ENCODE measurements at places on chromosomes 1 and 21.

- DNase-seq, result no peak
These were observed 64.9 kb downstream of the TAS1R2 start for GRCh38 chr1:18794561-18794960.

- peak; percentile 54 for DNase-seq
These were observed 717 bp upstream of the BATF3 start for GRCh38 chr1:212700223-212700891.

DNA sequence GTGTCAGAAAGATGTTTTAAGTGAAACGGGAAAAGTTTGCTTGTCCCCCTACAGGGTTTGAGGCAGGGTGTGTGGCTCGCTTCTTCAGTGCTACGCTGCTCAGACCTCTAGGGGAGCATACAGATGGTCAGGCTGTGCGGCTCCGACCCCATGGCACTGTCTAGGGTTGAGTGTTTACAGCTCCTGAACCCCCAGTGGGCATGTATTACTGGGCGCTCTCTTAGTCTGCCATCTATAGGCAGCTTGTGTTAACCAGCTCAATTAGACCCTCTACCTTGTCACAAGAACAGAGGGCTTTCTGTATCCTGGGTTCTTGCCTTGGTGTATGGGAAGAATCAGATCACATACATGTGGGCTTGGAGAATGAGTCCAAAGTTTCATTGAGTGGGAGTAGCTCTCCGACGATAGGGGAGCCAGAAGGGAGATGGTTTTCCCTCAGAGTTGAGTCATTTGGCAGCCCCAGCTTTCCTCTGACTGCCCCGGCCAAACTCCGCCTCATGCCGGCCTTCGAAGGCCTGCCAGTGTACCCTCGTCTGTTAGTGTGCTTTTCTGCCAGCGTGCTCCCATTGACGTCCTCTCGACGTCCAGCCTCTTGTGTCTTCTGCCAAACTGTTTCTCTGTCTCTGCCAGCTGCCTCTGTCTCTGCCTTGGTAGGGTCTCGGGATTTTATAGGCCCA lies 38.6 kb upstream of the ADGRL4 start:
- no peak for DNase-seq

DNA sequence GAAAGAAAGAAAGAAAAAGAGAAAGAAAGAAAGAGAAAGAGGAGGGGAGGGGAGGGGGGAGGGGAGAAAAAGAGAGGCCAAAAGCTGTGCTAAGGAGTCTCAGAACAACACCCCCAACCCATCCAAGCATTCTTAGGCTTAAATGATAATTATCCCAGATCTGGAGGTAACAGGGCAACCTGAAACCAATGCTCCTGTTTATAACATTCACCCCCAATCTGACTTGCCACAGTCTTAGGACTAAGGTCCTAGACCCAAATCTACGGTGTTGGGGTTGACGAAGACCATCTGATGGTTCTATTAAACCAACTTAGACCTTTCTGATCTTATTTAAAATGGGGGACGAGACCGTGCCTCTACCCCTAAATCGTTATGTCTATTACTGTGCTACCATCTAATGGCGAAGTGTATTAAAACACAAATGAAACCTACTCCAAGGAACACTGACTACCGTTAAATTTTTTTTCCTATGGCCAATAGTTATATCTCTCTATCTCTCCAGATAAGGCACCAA lies 119.3 kb upstream of the CDC42BPA start:
- DNase-seq, result no peak

DNA sequence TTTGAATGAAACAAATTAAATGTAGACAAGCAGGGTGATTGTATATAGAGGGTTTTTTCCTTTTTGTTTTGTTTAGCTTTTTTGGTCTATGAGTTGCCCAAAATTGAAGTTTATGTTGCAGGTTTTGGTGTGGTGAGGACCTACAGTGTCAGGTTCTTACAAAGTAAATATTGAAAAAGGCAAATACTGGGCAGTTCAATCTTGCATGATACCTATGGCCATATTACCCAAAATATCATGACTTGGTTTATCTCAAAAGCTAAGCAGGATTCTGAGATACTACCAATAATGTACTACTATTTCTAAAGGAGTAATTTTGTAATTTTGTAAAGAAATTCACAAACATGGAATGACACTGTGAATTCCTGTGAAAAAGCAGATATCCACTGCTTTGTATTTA lies 1.8 kb downstream of the DNAJB4 start:
- no peak for DNase-seq

DNA sequence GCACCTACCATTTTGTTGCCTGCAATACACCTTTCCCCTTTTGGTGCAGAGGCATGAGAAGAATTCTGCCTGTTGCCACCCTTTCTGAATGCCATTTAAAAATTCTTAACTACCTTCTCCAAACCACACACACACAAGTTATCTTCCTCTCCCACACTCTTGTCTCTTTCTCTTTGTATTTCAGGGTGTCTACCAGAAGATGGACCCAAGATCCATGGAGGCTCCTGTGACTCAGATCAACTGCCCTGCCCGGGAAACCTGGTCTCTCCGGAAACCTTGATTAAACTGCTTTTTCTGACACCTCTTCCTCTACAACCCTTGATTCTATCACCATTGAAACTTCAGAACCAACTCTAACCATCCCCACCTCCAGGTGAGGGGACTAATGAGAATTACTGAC lies 2.4 kb upstream of the TARS2 start:
- no peak for DNase-seq

GRCh38 chr1:71046891-71047634 lies 553 bp downstream of the PTGER3 start:
- DNase-seq, result no peak

- DNase-seq, result no peak
These were observed 22.0 kb downstream of the LYPD8 start for GRCh38 chr1:248733566-248733965.

DNA sequence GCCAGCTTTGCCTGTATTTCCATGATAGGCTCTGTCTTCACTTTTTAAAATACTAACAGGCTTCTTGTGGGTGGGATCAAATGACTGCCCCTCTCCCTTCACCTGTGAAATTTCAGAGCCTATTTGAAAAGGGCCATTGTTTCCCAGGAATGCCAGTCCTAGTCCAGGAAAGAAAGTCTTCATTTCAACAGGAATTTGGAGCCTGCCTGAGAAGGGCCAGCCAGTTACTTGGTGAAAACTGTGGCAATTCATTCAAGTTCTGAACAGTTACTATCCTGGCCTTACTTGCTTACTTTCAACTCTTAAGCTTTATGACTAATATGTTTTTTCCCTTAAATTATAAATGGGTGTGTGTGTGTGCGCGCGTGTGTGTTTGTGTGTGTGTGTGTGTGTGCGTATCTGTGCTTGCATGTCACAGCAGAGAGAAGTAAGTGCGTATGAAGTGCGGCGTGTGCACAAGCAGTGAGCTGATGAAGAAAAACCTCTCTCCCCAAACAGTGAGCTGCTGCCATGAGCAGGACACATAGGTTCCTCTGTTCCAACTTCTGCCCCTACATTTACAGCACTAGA lies 67.5 kb upstream of the RNPC3 start:
- DNase-seq, result no peak

- no peak for DNase-seq
These were observed 24.7 kb upstream of the MYCL start for GRCh38 chr1:39926343-39926793.

DNA sequence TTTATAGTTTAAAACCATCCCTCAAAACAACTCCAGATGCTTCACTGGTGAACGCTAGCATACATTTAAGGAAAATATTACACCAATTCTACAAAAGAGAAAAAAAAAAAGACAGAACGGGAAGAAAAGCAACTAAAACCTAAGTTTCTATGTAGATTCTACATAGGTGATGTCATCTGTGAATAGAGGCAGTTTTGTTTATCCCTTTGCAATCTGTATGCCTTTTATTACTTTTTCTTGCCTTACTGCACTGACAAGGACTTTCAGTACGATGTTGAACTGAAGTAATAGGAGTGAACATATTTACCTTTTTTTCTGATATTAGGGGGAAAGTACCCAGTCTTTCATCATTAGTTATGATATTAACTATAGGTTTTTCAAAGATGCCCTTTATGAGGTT lies 101.7 kb upstream of the HAO2 start:
- no peak for DNase-seq

GRCh38 chr21:33895356-33895755 lies 20.2 kb downstream of the ATP5PO start:
- no peak for DNase-seq

GRCh38 chr1:30695439-30695841 lies 27.9 kb downstream of the MATN1 start:
- no peak for DNase-seq

GRCh38 chr21:25636727-25637126 lies 2.3 kb upstream of the JAM2 start:
- no peak for DNase-seq

DNA sequence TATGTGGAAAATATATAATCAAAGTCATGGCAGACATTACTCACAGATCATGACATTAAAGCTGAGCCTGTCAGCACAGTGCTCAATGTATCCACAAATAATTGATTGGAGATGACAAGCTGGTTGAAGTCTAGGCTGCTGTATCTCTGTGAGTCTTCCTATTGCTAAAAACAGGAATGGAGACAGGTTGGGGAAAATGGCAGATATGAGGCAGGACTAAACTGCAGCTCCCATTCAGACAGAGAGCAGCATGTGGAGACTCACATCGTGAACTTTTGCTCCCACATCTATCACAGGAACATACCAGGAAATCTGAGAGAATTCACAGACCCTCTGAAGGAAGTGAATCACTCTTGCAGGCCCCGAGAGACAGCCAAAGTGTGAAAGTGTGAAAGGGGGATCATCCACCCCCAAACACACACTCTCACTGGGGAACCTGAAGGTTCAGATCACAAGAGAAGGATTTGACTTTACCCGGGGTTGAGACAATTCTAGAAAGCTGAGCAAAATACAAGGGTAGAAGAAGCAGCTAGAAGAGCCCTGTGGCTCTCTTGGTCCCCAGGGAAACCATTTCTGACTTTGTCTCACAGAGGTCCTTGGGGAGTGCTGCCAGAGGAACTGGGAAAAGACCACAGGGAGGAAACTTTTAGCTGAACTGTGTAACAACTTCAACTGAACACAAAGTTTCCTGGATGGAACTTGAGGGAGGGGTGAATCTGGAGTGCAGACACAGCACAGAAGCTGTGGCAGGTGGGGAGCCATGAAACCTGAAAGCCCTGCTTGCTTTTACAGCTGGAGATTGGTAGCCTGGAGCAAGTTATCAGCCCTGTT lies 173.4 kb downstream of the S1PR1 start:
- no peak for DNase-seq

DNA sequence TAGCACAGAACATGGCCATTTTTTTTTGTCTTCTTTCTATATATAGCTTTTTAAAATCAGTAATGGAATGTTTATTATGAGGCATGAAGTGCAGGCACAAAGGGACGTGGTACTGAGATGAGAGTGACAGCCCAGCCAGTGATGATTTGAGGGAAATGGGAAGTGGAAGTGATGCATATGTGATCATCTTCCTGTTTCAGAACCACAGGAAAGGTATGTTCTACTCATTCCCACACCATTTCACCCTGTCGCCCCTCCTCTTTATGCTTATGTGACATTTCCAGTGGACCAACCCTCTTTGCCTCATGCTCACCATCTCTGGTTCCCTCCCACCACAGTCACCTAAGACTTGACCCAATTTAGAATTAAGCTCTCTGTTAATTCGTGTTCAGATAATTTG lies 24.3 kb downstream of the PTGS2 start:
- no peak for DNase-seq

GRCh38 chr1:202752774-202753173 lies 42.5 kb upstream of the SYT2 start:
- no peak for DNase-seq

DNA sequence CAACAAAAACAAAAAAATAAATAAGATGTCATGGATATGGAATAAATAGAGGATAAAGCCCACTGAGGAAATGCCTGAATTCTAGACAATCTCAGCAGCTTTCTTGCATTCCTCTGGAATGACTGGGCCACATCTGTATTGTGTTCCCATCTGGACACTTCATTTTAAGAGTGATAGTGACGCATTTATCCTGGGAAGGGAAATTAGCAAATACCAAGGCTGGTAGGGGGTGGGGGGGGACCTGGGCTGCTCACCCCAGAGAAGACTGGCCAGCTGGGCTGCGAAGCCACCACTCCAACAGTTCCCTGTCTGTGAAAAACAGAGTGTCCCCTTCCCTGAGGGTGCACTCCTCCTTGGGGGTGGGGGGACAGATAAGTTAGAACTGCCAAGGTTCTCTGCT lies 106.3 kb downstream of the HIVEP3 start:
- DNase-seq, result no peak

DNA sequence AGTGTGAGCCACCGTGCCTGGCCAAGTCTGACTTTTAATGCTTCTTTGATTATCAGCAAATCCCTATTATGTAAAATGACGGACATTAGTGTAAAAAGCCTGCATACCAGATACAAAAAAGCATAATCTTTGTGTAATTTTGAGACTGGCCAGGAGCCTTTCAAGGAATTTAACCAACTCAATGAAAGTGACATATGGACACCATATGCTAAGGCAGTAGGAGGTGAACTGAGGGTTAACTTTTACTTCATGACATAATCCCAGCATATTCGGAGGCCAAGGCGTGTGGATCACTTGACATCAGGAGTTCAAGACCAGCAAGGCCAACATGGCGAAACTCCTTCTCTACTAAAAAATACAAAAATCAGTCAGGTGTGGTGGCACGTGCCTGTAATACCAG lies 94.6 kb downstream of the EIF4G3 start:
- DNase-seq, result no peak

GRCh38 chr1:53511933-53512806 lies 53.0 kb downstream of the DMRTB1 start:
- no peak for DNase-seq

DNA sequence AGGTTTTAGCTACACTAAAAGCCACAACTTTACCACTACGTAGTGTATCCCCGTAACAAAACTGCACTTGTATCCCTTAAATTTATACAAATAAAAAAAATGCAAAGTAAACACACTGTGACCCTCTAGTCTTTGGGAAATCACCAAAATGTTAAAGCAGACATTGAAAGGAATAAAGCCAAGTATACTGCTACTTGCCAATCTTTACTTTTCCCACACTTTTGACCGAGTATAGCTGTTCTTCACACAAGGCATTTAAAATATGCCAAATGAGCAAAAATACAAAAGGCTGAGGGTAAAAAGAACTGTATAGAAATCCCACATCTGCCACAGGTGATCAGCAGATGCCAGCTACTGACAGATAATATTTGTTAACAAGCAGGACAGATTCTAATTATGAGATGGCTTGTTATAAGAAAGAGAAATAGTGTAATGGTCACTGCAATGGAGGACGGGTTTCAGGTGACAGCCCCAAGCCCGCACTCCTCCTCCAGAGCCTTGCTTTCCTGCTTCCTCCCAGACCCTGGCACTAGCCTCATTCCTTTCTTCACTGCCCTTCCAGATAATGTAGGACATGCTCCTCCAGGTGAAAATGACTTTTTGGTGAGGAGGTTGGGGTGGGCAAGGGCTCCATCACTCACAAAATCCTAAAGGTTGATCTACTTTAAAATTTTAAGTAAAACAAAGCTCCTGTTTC lies 18.1 kb downstream of the KCNT2 start:
- no peak for DNase-seq

GRCh38 chr1:71273334-71273733 lies 192.5 kb upstream of the ZRANB2 start:
- no peak for DNase-seq

- no peak for DNase-seq
These were observed 8.2 kb downstream of the CTPS1 start for GRCh38 chr1:40987439-40988276.

GRCh38 chr1:87530042-87530807 lies 201.5 kb downstream of the LMO4 start:
- no peak for DNase-seq

GRCh38 chr1:114336360-114336759 lies 174.6 kb downstream of the TRIM33 start:
- DNase-seq, result no peak

- no peak for DNase-seq
These were observed 124.0 kb downstream of the CNIH3 start for GRCh38 chr1:224739997-224740684.

- DNase-seq, result peak; percentile 81
These were observed 65.6 kb upstream of the PLA2G4A start for GRCh38 chr1:186763107-186763506.

All from T-helper 2 cell (primary cell).